Activated T-cell treated with anti-CD3 and anti-CD28 coated beads, Interleukin-2, amount 50 U/mL, for 72 hours (primary cell): ENCODE measurements at places on chromosomes 3 and 15. TPM values are rescaled to one million over a fixed set of nuclear protein-coding genes. Genes with fewer than 3 reads are reported as not detected.

DNA sequence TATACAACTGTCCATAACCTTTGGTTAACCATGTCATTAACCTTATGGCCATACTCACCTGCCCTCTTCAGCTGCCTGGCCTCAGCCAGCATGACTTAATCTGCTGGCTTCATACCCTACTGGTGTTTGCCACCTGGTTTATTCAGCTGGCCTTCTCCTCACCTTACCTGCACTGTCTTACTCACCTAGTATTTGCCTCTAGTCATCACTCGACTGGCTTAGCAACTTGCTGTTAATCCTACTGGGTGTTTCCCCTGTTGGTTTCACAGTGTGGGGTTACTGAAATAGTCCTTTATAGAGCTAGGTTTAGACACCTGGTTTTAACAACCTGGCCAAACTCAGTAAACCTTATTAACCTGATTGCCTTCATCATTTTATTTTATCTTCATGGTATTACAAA is 96.4 kb downstream of the IL12A start:
- DNase-seq: no peak

DNA sequence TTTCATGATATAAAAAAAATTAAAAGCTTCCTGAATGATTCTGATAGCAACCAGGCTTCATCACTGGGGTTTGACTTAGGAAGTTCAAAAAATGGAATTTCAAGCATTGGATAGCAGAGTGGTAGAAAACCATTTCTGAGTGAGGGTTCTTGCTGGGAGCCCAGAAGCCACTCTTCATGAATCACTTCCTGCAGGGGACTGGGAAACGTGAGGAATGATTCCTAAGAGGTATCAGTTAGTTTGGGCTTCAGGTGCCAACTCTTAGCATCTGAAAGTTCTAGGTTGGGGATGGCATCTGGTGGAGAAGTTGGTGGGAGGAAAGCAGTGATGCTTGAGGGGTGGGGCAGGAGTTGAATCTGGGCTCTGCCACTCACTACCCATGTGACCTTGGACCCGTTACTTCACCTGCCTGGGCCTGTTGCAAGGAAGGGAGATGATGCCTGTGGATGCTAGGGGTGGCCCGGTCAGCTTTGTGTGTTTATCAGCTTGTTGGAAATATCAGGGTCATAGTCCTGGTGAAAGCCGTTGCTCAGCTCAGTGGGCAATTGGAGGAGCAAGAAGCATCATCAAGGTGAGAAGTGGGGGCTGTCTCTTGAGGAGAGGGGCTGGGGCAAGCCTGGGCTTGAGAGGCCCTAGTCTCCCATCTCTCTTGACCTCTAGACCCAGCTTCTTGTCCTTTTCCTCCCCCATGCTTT is 37.0 kb upstream of the TNFAIP8L3 start:
- no peak for DNase-seq

GRCh38 chr3:186844908-186845307 is 2.4 kb downstream of the ADIPOQ start:
- no peak for DNase-seq

DNA sequence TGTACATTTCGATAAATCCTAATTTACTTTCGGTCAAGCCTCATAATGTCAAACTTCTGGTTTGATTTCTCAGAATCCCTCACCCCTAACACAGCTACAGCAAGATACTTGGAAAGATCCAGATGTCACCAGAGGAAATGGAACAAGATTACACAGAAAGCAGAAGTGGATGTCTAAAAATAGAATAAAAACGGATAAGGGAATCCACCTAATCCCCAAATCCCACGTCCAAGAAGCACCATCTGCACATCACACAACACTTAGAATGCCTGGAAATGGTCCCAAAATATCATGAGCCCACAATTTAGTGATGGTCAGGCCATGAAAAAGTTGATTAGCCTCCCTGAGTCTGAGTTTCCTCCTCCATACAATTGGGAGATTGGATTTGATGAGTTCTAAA is 61.7 kb downstream of the AGTR1 start:
- DNase-seq: no peak

DNA sequence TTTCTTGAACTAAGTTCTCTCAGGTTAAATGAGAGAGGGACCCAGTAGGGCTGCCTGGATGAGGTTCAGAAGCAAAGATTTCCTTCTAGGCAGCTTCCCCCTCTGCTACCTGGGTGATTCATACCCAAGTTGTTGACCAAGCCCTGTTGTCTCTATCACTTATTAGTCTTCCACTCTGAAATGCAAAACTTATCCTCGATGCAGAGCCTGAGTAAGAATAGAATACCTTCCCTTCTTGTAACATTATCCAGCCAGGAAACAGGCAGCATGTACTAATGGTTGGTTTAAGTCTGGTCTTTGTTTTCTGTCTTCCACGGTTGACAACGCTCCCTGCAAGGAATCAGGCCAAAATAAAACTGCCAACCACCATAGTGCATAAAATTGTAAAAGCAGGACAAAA is 377.3 kb downstream of the MECOM start:
- no peak for DNase-seq

DNA sequence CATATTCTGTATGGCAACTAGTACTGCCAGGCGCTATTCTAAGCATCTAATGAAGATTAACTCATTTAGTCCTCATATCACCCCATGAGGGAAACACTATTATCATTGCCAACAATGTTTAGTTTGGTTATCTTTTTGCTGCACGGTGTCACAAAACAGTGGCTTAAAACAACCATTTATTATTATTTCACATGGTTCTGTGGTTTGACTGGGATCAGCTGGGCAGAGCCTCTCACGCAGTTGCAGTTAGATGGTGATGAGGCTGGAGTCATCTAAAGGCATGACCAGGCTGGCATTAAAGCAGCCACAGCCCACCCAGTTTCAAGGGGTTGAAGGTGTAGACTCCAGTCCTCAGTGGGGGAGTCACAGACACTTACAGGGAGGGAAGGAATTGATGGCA is 32.8 kb upstream of the RASA2 start:
- no peak for DNase-seq

DNA sequence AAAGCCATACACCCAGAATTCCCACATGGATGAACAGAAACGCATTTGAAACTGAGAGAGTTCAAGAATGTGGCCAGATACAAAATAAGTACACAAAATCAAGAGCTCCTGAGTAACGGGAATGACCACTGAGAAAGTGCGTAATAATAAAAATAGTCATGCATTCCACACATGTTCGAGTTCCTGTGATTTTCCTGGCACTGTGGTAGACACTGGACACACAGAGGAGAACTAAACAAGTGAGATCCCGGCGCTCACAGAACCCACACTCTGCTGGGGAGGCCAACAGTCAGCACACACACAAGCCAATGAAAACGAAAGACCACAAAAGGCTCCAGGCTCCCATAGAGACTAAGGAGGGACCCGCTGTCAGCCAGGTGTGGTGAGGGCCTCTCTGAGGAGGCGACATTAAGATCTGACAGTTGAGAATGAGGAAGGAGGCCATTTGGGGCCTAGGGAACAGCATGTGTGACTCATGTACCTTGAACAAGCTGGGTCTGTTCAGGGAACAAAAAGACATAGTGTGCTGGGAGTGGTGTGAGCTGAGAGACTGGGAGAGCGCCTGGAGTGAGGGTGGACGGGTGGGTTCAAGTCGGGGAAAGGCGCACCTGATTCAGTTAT is 5.1 kb downstream of the FAM107A start:
- DNase-seq: no peak

DNA sequence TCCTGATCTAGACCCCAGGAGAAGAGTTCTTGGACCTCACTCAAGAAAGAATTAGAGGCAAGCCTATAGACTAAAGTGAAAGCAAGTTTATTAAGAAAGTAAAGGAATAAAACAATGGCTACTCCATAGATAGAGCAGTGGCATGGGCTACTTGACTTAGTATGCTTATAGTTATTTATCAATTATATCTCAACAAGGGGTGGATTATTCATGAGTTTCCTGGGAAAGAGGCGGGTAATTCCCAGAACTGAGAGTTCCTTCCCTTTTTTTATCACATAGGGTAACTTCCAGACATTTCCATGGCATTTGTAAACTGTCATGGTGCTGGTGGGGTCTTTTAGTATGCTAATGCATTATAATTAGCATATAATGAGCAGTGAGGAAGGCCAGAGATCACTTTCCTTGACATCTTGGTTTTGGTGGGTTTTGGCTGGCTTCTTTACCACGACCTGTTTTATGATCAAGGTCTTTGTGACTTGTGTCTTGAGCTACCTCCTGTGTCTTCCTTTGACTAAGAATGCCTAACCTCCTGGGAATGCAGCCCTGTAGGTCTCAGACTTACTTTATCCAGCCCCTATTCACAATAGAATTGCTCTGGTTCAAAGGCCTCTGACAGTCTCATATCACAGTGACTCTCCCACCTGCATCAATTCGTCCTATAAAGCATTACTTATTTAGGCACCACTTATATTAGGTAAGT is 35.3 kb upstream of the PLSCR2 start:
- DNase-seq: no peak

- no peak for DNase-seq
Measured at GRCh38 chr3:127304121-127304744, 16.4 kb upstream of the PRR20G start.

- no peak for DNase-seq
Measured at GRCh38 chr3:45712434-45713110, 23.4 kb downstream of the SACM1L start.

- no peak for DNase-seq
Measured at GRCh38 chr15:95742836-95743235, 587.7 kb upstream of the NR2F2 start.

GRCh38 chr3:177201700-177202397 is 4.6 kb upstream of the TBL1XR1 start:
- DNase-seq: peak; percentile 64

DNA sequence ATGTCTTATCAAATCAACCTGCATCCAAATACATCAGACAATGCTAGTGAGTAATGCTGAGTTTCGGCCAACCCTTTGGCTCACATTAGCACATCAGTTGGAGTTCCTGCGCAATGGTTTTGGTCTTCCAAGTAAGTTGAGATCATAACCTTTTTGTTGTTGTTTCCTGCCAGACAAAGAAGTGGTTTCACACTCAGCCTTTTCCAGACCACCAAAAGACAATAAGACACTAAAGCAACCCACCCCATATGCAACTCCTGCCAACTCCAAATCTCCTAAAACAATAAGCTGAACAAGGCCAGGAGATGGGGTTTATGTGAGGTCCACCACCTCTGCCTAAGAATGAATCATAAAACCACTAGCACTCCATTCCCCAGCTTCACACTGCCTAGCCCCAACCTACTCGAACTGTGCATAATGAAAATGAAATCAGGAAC is 177.0 kb downstream of the ERC2 start:
- DNase-seq: peak; percentile 11

DNA sequence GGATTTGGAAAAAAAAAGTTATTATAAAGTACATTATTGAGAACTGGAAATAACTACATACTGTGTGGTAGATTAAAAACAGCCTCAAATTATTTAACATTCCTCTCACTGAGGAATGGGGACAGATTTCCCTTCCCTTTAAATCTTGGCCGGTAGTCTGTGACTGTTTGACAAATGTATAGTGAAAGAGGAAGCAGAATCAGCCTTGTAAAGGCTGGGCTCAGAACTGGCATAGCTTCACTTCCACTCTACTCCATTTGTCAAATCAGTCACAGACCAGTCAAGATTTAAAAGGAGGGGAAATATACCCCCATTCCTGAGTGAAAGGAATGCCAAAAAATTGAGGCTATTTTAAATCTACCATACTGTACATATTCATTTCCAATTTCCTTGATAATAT is 18.2 kb upstream of the B4GALT4 start:
- DNase-seq: no peak

DNA sequence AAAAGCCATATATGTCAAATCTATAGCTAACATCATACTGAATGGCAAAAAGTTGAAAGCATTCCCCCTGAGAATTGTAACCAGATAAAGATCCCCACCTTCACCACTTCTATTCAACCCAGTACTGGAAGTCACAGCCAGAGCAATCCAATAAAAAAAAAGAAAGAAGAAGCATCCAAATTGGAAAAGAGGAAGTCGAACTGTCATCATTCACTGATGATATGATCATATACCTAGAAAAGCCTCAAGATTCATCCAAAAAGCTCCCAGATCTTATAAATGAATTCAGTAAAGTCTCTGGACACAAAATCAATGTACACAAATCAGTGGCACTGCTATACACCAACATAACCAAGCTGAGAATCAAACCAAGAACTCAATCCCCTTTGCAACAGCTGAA is 97.4 kb downstream of the CBLB start:
- no peak for DNase-seq

DNA sequence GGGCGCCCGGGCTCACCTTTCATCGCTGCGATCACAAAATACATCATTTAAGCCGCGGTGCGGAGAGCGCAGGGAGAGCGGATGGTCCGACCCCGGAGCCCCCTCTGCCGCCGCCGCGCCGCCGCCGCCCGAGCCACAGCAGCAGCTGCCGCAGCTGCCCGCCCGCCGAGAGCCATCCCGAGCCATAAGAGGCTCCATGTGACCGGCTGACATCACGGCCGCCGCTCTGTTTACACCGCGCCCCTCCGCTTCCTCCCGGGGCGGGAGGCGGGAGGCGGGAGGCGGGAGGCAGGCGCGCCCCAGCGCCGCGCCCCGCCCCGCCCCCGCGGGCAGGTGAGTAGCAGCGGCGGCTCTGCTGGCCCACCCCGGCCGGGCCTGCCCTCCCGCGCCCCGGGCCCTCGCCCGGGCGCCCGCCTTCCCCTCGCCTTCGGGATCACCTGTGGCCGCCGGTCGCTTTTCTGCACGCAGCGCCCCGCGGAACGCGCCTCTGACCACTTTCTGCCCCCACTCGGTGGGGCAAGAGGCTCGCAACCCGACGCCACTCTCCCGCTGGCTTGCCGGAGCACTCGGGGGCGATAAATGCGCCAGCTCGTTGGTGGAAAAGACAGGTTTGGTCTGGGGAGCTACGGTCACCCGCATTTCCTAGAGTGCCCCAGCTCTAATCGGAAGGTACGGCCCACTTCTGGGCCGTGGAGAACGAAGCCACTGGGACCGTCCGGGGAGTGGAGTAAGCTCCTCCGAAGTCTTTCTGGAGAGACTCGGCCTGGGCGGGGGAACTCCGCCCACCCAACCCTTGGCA is 113.6 kb upstream of the ICE2 start:
- peak; percentile 86 for DNase-seq

GRCh38 chr15:68023307-68024101 is 30.6 kb upstream of the PIAS1 start:
- DNase-seq: no peak

The TUSC7 gene
- not detected for total RNA-seq

The CERS3 gene
- total RNA-seq: 0.22 TPM

The PRTG gene
- not detected for total RNA-seq

The ATG7 gene
- total RNA-seq: 38.2 TPM

The CPB1 gene
- total RNA-seq: not detected
